ENCODE measurements at places on chromosomes 11 and 22.

- peak; percentile 46 for DNase-seq
These were observed at the start of gene DKK3 for GRCh38 chr11:12007769-12008737. Gene DKK3 (minus strand): TSS chr11:12008626. CDS start chr11:12008582, 44 bp downstream.

GRCh38 chr11:102488208-102488607 is 35.6 kb upstream of the TMEM123 start:
- no peak for DNase-seq

DNA sequence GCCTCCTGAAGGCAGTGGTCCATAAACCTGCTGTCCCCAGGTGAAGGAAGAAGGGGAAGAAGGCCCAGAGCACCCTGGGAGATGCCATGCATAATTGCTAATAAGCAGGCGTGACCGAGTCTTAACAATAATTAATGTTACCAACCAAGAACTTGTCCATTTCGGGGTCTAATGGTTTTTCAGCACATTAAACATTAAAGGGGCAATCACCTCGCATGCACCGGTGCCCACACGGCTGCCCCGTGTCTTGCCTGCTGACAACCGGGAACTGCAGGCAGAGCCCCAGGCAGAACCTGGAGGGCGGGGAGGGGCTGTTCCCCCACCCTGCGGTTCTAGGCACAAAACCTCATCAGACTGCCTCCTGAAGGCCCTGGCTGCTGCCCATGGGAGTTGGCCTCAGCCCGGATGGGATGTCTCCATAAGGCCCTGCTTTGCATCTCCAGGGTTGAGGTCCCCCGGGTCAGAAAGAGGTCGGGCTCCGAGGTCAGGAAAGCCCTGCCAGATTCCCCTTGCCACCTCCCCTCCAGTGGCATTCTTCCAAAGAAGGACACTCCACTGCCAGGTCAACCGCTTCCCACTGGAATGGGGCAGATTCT is 169.0 kb downstream of the BUD13 start:
- no peak for DNase-seq

DNA sequence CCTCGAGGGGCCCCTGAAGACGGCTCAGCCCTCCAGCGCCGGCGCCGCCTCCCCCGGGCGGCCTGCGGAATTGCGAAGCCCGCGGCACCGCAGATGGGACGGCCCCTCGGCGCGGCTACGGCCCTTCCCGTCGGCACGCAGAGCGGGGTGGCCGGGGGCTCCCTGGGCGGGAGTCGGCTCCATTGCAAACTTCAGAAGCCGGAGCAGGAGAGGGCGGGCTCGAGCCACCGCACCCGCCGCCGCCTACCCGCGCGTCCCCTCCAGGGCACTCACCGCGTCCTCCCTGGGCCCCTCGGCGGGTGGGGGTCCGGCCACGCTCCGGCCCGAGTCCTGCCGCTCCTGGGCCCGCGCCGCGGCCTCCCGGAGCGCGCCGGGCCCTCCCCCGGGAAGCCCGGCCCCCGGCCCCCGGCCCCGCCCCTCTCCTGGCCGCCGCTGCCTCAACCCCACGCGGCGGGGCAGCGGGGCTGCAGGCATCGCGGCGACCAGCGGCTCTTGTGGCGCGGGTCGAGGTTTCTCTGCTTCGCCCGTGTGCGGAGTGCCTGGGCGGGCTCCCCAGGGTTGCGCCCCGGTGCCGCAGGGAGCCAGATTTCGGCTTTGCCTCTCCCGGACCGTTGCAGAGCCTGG is at the start of gene PACSIN3:
TSS of gene PACSIN3 (minus strand) at position 359 of the 624 bp plus-strand sequence. CDS start 3,707 bp downstream, outside the sequence.
- peak; percentile 70 for DNase-seq

DNA sequence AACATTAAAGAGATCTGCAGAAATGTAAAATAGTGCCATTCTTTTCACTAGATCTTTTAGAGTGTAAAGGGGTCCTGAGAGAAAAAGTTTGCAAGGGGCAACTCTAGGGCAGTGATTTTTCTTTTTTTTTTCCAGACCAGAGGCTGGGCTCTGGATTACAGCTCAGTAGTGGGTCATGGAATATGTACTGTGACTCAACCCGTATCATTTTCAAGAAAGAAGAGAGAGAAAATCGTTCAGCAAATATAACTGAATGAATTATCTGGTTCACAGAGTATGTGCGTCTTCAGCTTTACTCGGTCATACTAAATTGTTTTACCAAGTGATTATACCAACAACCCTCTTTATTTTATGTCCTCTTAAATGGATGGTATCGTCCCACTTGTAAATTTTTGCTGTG is 3.8 kb downstream of the CEP57 start:
- no peak for DNase-seq

- DNase-seq: no peak
These were observed 149.8 kb upstream of the PITPNB start for GRCh38 chr22:28068826-28069225.

DNA sequence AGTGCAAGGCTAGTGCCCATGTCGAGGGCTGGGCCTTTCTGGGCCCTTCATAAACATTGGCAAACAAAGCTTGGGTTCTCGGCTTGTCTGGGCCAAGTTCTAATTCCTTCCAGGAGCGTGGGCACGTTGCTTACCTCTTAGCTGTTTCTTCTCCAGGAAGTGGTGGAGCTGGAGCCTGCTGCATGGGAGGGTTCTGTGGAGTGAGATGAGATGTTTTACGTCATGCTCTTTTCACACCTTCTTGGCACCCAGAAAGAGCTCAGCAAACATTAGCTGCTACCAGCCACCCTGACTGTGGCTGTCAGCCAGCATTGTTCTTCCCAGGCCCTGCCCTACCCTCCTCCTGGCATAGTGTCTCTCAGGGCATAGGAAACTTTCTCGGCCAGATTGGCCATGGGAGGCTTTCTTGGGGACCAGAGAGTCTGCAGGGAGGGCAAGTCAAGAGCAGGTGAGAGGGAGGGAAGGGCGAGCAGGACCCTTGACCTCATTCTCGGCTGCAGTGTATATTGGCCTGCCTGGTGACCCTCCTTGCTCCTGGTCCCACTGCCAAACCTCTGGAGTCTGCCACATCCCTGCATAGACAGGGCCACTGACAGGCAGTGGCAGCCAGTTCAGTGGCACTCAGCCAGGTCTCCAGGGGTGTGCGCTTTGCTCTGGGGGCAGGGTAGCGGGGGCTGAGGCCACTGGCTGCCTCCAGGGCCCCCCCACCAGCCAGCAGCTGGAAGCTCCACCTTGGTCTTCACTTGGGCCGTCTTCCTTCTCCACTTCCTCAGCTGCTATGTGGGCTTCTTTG is 98.8 kb downstream of the BCR start:
- no peak for DNase-seq

GRCh38 chr11:115155320-115155719 is 348.9 kb downstream of the CADM1 start:
- no peak for DNase-seq

DNA sequence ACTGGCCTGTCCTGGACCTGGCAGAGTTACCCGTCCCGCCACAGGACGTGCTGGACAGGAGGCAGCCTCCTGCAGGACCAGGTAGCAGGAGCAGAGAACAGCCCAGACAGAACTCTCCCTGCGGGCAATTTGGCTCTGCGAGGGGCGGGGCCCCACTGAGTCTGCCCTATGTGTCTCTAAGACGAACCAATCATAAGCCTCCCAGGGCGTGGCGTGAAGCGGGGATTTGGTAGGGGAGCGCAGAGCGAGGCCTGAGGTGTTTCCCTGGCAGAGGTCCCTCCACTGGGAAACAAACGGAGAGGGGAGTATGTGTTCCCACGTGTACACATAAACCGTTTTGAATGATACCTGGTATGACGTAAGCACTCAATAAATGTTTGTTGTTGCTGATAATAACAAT is 7.4 kb downstream of the CD82 start:
- no peak for DNase-seq

DNA sequence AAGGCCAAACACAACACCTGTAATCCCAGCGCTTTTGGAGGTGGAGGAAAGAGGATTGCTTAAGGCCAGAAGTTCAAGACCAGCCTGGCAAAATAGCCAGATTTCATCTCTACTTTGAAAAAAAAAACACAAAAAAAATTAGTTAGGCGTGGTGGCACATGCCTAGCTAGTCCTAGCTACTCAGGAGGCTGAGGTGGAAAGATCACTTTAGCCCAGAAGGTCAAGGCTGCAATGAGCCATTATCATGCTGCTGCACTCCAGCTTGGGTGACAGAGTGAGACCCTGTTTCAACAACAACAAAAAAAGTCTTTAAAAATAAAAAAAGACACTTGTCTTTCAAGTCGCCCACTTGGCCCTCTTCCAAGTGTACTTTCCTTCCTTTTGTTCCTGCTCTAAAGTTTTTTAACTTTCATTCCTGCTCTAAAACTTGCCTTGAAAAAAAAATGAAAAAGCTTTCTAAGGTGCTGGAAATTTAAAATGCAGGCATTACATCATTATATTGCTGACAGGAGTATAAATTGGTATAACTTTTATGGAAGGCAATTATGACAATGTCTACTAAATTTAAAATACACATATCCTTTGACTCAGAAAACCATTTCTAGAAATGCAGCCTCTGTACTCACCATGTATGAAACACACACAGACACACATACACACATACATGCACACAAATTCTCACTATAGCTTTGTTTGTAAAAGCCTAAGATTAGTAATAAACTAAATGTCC is 12.7 kb downstream of the LIPT2 start:
- DNase-seq: no peak

DNA sequence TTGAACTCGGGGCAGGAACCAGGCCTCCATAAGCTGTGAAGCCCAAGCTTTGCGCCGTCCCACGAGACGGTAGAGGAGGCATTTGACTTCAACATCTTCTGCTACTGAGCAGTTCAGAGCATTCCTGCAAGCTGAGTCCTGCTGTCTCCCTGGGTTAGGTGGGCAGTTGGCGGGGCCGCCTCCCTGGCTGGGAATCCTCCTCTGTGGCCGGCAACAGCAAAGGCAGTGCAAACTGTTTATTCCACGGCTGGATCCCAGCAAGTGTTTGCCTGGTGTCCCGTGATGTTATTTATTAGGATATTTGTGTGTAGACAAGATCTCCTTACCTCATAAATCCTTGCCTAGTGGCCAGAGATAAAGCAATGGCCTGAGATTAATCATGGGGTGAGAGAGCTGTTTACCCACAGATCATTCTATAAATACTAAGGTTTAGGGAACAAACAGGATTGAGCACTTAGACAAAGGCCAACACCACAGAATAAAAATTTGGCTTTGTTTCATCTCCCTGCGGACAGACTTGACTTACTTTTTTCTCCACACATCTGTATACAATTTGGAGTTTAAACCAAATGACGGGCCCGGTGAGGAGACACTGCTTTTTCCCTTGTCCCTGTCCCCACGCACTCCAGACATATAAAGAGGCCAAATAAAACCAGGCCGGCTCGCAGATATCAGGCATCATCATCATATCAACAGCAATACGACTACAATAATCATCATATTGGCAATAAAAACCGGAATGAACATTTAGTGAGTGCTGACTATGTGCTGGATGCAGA is 63.4 kb downstream of the NAT10 start:
- no peak for DNase-seq

DNA sequence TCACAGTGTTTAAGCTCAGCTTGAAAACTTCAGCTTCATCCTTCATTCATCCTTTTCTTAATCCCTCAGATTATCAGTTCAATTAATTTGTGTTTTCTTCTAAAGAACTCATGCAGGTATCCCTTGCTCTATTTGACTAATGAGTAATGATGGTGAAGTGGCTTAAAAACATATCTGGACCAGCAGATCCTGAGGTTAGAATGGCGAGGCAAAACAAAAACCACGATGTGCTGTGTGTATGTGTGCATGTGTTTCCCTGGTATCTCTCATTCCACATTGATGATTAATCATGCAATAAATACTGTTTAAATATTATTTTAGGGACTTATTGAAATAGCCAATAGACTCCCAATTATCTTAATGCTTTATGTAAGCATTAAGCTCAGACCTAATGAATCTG is 437.0 kb downstream of the DYNC2H1 start:
- DNase-seq: no peak

DNA sequence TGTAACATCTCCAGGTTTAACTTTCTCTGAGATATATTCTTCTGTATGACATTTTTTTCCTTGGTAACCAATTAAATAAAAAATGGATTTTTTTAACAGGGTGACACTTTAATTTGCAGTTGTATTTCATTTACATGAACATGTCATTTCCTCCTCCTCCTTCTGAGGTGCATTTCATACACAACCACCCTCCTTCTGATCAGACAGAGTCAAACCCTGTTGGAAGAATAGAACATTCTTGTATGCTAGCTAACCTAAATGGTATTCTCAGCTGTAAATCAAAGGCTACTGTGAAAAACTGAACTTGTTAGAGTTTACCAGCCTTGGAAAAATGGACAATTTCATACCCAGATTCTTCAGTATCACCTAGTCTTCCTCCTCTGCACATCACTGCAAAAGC is 52.7 kb upstream of the CHRM4 start:
- DNase-seq: no peak

DNA sequence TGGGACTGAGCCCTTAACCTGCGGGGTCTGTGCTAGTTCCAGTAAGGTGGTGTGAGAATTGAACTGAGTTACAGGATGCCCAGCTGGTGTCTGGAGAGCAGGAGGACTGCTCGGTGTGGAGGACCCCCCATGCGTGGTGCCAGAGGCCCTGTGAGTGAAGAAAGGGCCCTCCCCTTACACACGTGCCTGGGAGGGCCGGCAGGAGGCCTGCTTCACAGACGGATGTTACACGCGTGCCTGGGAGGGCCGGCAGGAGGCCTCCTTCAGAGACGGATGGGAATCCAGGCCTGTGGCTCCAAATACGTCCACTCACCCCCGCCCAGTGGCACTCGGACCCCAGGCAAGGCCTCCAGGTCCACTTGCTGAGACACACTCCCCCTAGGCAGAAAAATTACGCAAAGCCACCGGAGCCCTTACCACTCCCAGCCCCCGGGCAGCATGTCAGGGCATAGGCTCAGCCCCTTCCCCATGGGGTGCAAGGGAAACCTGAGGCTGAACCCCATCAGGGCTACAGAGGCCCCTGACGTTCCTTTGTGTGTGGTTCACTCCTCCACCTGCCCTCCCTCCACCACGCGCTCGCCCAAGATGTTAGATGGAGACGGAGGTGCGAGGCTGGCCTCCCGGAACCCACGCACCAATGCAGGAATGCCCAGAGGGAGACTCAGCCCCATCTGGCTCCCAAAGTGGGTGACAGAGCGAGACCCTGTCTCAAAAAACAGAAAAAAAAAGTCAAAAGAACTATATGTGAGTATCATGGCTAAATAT is 227.8 kb downstream of the BRD1 start:
- no peak for DNase-seq

DNA sequence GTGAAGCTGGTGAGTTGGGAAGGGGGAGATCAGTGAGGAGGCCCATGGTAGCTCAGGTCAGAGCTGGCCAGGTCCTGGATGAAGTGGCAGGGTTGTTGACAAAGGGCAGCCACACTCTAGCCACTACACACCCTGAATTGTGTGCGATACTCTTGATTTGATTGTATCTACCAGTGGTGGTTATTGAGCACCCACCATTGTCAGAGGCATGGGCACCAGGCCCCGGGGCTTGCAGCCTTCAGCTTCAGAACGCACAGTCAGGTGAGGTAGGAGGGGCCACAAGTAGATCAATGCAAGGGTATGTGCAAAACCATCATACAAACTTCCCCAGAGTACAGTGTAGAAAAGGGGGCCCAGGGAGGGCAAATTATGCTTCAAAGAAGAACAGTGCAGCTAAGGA is 38.1 kb downstream of the MICAL2 start:
- DNase-seq: no peak

- no peak for DNase-seq
These were observed 100.3 kb downstream of the BRD1 start for GRCh38 chr22:49727191-49727880.
